ENCODE measurements at places on chromosomes 7 and 10.
A peak's percentile ranks its signal among the peaks of the same experiment; 100 is the strongest.

GRCh38 chr7:25126751-25127150 lies 1.7 kb upstream of the CYCS start:
- DNase-seq = no peak

DNA sequence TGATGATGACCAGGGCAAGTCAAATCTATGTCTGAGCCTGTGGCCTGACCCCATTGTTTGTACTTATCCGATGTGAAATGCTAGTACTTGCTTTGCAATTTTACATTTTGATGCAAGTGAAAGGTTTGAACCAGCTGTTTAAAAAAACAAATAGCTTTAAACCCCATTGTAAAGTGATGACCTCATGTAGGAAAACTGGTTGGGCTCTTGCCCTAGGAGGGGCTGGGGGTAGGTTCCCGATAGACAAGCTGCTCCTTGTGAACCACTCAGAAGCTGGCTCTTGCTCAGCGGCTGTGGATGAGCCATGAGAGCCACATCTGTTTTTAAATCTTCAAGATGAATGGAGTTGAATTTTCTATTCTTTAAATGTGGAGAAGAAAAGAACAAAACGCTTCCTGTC lies 185.3 kb downstream of the WDR11 start:
- no peak for DNase-seq

DNA sequence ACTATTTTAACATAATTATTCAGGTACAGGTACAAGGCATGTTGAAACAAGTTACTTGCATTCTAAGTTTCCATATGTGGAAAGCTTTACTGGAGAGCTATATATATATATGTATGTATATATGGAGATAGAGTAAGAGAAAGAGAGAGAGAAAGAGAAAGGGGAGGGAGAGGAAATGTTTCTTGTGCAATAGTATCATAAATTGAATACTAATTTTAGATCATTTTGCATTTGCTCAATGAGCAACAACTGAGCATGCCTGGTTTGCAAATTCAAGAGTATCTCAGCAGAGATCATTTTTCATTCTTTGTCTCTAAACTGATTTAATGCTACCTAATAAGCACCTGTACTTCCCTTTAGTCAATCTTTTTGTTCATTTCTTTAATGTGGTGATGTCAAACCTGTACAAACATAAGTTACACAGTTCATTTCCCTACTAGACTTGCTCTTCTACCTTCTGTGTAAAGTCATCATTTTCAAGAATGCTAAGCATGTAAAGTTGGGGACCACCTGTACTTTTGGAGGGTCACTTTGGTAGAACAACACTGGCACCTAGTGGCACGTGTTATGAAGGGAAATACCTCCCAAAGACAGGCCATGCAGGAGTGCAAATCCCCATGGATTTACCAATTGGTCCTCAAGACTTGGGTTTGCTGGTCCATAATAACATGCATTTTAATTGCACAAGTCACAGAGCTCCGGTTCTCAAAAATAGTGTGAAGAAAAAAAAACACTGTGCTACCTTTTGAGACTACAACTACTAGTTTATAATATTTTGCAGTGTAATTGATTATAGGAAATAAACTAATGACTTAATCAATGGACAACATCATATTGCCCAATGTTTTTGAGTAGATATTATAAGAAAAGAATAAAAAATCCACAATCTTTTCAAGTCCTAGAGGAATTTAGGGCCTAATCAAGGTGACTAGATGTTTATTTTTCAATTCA lies 431.2 kb upstream of the IGFBP3 start:
- DNase-seq = peak; percentile 24

GRCh38 chr7:102463841-102464576 lies 654 bp downstream of the ALKBH4 start:
- no peak for DNase-seq

DNA sequence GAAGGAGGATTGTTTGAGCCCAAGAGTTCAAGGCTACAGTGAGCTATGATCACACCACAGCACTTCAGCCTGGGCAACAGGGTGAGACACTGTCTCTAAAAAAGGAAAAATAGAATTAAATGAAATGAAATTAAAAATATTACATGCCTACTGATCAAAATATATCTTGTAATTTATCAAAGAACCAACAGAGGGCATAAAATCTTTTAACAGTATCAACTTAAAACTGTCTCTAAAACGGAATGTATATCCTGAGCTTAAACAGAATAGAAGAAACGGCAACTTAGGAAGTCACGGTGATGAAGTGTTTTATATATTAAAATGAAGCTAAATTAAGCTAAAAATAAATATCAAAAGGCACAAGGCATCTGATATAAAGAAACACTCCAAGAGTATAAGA lies 78.8 kb downstream of the MTPAP start:
- DNase-seq = no peak
